ENCODE measurements at places on chromosomes 4 and X. TPM values are rescaled to one million over a fixed set of nuclear protein-coding genes. Genes with fewer than 3 reads are reported as not detected.

DNA sequence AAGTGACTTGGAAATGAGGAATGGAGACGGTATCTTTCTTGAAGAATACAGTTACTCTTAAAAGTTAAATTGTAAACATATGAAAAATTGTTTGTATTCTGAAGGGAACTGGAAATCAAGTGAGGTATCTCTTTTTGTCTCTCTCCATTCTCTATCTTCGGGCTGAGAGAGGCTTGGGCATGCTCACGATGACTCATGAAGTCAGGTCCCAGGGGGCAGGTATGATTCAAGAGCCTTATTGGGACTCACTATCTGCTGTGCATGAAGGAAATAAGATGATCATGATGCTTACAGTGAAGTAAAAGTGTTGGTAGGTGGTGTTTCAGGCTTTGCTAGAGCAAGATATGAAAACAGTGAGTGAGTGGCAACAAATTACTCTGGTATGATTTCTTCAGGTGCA lies 200.4 kb upstream of the PITX2 start:
- no peak for DNase-seq
- H3K4me1 ChIP-seq = no peaks in the 10 kb centered on the region
- no peaks in the 10 kb centered on the region for H3K36me3 ChIP-seq
- H3K4me3 ChIP-seq = no peak overlapping the region
- no peaks in the 10 kb centered on the region for H3K27me3 ChIP-seq
- H3K27ac ChIP-seq = no peak overlapping the region

The SPIN4 gene
- 6.5 TPM for total RNA-seq

DNA sequence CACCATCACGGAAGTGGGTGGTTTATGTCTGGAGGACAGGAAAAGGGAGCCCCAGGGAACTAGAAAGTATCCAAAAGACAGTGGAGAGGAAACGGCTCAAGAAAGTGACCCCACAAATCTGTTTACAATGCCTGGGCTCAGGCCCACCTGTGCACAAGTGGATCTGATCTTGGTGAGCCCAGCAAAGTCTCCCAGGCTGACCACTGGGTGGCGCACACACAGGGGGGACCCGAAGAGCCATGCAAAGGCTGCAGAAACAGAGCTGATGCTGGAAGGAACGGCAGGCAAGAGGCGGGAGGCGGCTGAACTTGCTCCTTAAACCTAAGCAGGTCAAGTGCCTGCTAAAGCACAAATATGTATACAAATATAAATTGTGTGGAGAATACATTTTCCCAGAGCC lies 9.6 kb downstream of the HAUS7 start:
- no peaks in the 10 kb centered on the region for H3K36me3 ChIP-seq
- DNase-seq = peak; percentile 88
- no peak overlapping the region for H3K27ac ChIP-seq

- no peak overlapping the region for H3K27ac ChIP-seq
- no peaks in the 10 kb centered on the region for H3K36me3 ChIP-seq
- DNase-seq = no peak
- no peaks in the 10 kb centered on the region for H3K4me1 ChIP-seq
- H3K4me3 ChIP-seq = no peak overlapping the region
- H3K27me3 ChIP-seq = no peaks in the 10 kb centered on the region
These were observed 599.1 kb upstream of the GRIA3 start for GRCh38 chrX:122584981-122585380.

GRCh38 chr4:141912831-141913230 lies 276.4 kb downstream of the IL15 start:
- no peaks in the 10 kb centered on the region for H3K36me3 ChIP-seq
- H3K27ac ChIP-seq = no peak overlapping the region
- H3K4me1 ChIP-seq = no peaks in the 10 kb centered on the region
- H3K27me3 ChIP-seq = no peaks in the 10 kb centered on the region
- DNase-seq = no peak

The PRDM8 gene
- total RNA-seq = not detected

GRCh38 chrX:40474645-40475044 lies 106.1 kb upstream of the ATP6AP2 start:
- H3K4me3 ChIP-seq = no peak overlapping the region
- no peaks in the 10 kb centered on the region for H3K36me3 ChIP-seq
- no peak for DNase-seq
- peaks cover 6% of the 10 kb centered on the region for H3K4me1 ChIP-seq

The TGIF2LX gene
- not detected for total RNA-seq

- no peaks in the 10 kb centered on the region for H3K4me1 ChIP-seq
- no peak overlapping the region for H3K27ac ChIP-seq
- no peaks in the 10 kb centered on the region for H3K36me3 ChIP-seq
- H3K4me3 ChIP-seq = no peak overlapping the region
- no peak for DNase-seq
These were observed 342.7 kb downstream of the GALNTL6 start for GRCh38 chr4:172155838-172156345.

DNA sequence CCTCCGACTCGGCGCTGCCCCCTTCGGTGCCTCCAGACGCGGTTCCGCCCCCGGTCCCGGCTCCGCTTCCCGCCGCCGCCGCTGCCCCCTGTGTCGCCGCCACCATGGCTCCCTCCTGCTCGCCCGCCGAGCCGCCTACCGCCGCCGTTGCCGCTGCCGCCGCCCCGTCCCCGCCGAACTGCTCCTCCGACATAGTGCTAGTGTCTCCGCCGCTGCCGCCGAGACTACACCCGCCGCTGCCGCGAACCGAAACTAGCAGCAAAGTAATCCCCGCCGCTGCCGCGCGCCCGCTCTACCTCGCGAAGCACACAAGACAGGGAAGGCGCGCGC lies 340 bp downstream of the HNRNPD start:
- no peak for DNase-seq
- no peaks in the 10 kb centered on the region for H3K4me1 ChIP-seq
- no peaks in the 10 kb centered on the region for H3K27me3 ChIP-seq
- peak overlapping the region; percentile 99 for H3K4me3 ChIP-seq

DNA sequence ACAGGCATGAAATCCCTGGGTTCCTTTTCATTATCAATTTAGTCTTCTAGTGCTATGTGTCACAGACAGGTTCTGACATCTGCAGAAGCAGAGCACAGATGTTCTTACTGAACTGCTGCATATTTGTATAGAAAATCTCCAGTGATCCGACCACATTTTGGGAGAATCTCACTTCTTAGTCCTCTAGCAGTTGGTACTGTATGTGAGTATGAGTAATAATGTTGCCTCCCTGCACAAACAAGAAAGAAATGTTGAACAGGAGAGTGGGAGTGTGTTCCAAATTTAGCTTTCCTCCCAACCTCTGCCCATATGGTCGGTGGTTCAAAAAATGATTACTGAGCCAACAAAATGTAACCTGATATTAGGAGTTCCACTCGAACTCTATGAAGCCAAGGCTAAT lies 165.3 kb upstream of the GPC4 start:
- H3K27me3 ChIP-seq = no peaks in the 10 kb centered on the region
- H3K4me1 ChIP-seq = no peaks in the 10 kb centered on the region
- H3K4me3 ChIP-seq = no peak overlapping the region

- no peak overlapping the region for H3K4me3 ChIP-seq
- H3K36me3 ChIP-seq = no peaks in the 10 kb centered on the region
- H3K27ac ChIP-seq = no peak overlapping the region
- H3K4me1 ChIP-seq = no peaks in the 10 kb centered on the region
- DNase-seq = no peak
These were observed 37.9 kb upstream of the NPY2R start for GRCh38 chr4:155170569-155170968.

DNA sequence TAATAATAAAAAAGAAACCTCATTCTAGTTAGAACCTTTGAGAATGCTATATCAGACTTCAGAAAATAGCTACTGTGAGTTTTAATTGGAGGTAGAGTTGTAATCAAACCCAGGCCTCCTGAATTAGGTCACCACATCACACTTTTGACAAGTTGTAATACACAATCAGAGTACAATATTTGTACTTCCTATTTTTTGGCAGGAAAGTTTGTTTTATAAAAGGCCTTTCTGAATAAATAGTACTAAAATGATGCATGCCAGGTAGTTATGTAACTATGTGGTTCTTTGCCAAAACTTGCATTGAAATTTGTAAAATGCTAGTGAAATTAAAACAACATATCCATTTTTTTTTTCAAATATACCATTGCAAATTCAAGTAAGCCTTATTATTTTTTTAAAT lies 26.8 kb downstream of the ADH7 start:
- H3K27ac ChIP-seq = no peak overlapping the region
- H3K4me3 ChIP-seq = no peak overlapping the region
- no peak for DNase-seq
- no peaks in the 10 kb centered on the region for H3K27me3 ChIP-seq
- H3K4me1 ChIP-seq = no peaks in the 10 kb centered on the region

- H3K4me3 ChIP-seq = no peak overlapping the region
- no peaks in the 10 kb centered on the region for H3K27me3 ChIP-seq
- DNase-seq = no peak
These were observed 62.4 kb downstream of the LIMCH1 start for GRCh38 chr4:41600243-41600912.

- no peak for DNase-seq
- H3K4me3 ChIP-seq = no peak overlapping the region
- H3K27me3 ChIP-seq = no peaks in the 10 kb centered on the region
- H3K4me1 ChIP-seq = no peaks in the 10 kb centered on the region
These were observed 168.4 kb upstream of the NHS start for GRCh38 chrX:17206584-17206983.

- H3K4me1 ChIP-seq = no peaks in the 10 kb centered on the region
- no peak overlapping the region for H3K4me3 ChIP-seq
- H3K36me3 ChIP-seq = peaks cover 22% of the 10 kb centered on the region
- DNase-seq = no peak
These were observed 63.0 kb downstream of the SEC24D start for GRCh38 chr4:118772767-118773428.

- no peak for DNase-seq
- H3K27ac ChIP-seq = no peak overlapping the region
- H3K27me3 ChIP-seq = no peaks in the 10 kb centered on the region
- H3K36me3 ChIP-seq = no peaks in the 10 kb centered on the region
- H3K4me1 ChIP-seq = no peaks in the 10 kb centered on the region
- no peak overlapping the region for H3K4me3 ChIP-seq
These were observed 76.5 kb downstream of the RTL9 start for GRCh38 chrX:110435196-110435595.

GRCh38 chr4:63583007-63583406 lies 826.2 kb downstream of the TECRL start:
- no peak overlapping the region for H3K4me3 ChIP-seq
- no peaks in the 10 kb centered on the region for H3K27me3 ChIP-seq
- H3K4me1 ChIP-seq = no peaks in the 10 kb centered on the region
- no peak for DNase-seq

DNA sequence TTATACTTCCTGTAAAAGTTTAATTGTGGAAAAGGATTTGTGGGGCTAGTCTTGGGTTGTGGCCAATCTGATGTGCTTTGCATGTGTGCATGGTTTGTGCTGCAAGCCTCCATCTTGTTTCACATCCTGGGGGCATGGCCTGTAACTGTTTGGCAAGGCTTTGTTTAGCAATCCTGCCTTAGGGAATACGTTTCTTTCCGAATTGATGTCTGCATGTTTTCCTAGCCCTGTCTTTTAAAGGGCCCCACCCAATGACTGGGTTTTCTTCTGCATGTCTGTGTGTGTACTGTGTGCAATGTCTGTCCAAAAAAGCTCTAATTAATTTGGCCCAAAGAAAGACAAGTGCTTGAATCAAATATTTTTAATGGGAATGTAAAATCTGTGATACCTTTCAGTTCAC lies 74.6 kb upstream of the MID1IP1 start:
- no peaks in the 10 kb centered on the region for H3K4me1 ChIP-seq
- no peak for DNase-seq
- no peaks in the 10 kb centered on the region for H3K36me3 ChIP-seq
- no peak overlapping the region for H3K27ac ChIP-seq

DNA sequence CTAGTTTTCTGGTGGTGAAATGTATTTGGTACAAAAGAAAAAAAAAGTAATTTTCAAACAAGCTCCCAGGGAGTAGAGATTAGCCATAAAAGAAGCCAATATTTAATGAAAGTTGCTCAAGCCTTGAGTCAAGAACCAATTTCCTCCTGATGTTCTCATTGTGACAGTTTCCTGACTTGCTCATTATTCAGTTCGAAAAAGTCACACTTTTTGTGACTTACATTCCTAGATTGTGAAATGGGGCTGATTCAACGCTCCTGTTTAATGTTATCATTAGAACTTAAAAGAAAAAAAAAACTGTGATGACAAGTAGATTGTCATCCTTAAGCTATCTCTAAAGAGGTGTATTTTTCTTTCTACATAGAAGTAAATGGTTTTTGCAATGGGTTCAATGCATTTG lies 122.6 kb upstream of the BMPR1B start:
- no peak overlapping the region for H3K4me3 ChIP-seq
- no peak for DNase-seq
- H3K27me3 ChIP-seq = no peaks in the 10 kb centered on the region
- H3K36me3 ChIP-seq = peaks cover 22% of the 10 kb centered on the region
- no peaks in the 10 kb centered on the region for H3K4me1 ChIP-seq

DNA sequence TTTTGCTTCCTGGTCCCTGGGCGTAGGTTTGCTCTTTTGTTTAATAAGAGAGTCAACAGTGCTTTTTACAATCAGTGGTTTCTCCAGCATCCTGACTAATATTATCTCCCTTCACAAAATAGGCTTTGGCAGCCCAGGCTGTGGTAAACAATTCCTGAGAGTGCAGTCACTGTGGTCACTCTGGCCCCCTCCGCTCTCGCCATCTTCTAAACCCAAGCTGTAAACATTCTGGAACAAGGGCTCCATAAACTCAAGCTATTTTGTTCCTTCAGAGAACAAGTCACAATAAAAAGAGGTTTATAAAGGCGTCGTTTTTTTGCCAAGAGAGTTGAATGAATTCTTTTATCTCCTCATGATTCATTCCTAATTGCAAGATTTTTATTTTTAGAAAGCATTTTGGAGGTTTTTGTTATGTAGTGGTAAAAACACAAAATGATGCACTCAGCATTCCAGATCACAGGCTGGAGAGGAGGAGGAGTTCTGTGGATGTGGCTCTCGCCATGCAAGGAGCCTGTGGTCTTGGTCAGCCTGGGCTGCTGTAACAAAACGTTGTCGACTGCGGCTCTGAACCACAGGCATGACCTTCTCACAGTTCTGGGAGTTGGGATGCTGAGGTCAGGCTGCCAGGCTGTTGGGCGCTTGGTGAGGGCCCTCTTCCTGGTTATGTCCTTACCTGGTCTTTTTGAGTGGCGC lies 486.4 kb upstream of the FAT1 start:
- H3K27me3 ChIP-seq = no peaks in the 10 kb centered on the region
- DNase-seq = no peak
- H3K36me3 ChIP-seq = no peaks in the 10 kb centered on the region
- no peaks in the 10 kb centered on the region for H3K4me1 ChIP-seq

The LDB2 gene
- 14.2 TPM for total RNA-seq

The UGT2B10 gene
- total RNA-seq = not detected

GRCh38 chr4:80462621-80463091 lies 127.1 kb downstream of the CFAP299 start:
- no peaks in the 10 kb centered on the region for H3K36me3 ChIP-seq
- no peak overlapping the region for H3K27ac ChIP-seq
- no peak for DNase-seq
- H3K27me3 ChIP-seq = peaks cover 11% of the 10 kb centered on the region

- no peak for DNase-seq
- no peaks in the 10 kb centered on the region for H3K4me1 ChIP-seq
- H3K27ac ChIP-seq = no peak overlapping the region
- H3K27me3 ChIP-seq = no peaks in the 10 kb centered on the region
These were observed 86.5 kb downstream of the DRD5 start for GRCh38 chr4:9867751-9868425.

GRCh38 chr4:75432683-75433082 lies 81.5 kb downstream of the RCHY1 start:
- no peak overlapping the region for H3K27ac ChIP-seq
- H3K4me1 ChIP-seq = no peaks in the 10 kb centered on the region
- H3K36me3 ChIP-seq = no peaks in the 10 kb centered on the region

The ATP2B3 gene
- total RNA-seq = 0.07 TPM

Measured in endodermal cell (in vitro differentiated cells).